ENCODE measurements at places on chromosomes 13 and 19.

- DNase-seq: no peak
These were observed 32.4 kb downstream of the RHPN2 start for GRCh38 chr19:33032218-33032781.

DNA sequence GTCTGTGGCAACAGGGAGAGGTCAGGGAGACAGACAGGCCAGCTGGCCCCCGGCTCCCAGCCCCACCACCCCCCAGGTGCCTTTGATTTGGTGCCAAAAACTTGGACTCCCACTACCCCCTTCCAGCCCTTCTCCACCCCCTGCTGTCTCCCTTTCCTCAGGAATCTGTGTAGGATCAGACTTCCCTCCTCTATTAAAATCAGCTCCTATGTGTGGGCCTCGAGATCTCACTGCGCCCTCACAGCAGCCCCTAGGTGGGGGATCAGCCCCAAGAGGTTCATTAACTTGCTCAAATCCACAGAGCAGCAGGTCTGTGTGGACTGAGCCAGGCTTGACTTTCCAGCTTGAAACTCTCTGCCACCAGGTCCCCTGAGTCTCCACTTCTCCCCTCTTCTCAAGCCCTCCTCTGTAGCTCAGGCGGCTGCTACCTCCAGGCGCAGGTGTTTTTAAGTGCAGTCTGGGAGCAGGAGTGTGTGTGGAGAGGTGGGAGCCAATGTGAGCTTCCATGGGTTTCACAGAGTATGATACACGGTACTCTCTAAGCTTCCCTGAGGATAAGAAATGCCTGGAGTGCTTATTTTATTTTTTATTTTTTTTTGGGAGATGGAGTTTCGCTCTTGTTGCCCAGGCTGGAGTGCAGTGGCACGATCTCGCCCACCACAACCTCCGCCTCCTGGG is 1.7 kb downstream of the GAPDHS start:
- no peak for DNase-seq

GRCh38 chr19:18226956-18227780 is 930 bp upstream of the PDE4C start:
- DNase-seq: no peak

- no peak for DNase-seq
These were observed 2.8 kb downstream of the MAST1 start for GRCh38 chr19:12841094-12841493.

GRCh38 chr19:39480337-39481228 is at the start of gene TIMM50:
Gene TIMM50 (plus strand): TSS chr19:39480838. CDS start chr19:39480854, 16 bp downstream.
- DNase-seq: peak; percentile 91

DNA sequence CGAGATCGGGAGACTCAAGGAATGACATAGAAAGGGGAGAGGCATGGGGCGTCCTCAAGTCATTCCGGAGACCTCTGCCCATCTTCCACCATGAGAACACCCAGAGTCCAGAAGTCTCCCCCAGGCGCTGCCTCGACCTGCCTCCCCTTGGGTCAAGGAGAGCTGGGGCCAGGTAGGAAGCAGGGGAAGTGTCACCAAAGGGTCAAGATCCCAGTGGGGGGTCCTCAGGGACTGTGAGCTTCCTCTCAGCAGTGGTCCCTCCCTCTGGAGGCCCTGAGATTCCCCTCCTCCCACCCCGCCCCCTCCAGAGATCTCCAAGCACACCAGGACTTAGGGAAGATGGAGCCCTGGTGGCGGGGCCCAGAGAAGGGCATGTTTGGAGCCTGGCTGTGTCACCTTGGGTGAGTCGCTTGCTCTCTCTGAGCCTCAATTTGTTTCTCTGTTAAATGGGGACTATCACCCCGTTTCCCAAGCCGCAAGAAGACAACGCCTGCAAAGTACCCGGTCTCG is 919 bp downstream of the DACT3 start:
- peak; percentile 53 for DNase-seq

GRCh38 chr19:887072-887471 is 5.9 kb downstream of the MED16 start:
- no peak for DNase-seq

DNA sequence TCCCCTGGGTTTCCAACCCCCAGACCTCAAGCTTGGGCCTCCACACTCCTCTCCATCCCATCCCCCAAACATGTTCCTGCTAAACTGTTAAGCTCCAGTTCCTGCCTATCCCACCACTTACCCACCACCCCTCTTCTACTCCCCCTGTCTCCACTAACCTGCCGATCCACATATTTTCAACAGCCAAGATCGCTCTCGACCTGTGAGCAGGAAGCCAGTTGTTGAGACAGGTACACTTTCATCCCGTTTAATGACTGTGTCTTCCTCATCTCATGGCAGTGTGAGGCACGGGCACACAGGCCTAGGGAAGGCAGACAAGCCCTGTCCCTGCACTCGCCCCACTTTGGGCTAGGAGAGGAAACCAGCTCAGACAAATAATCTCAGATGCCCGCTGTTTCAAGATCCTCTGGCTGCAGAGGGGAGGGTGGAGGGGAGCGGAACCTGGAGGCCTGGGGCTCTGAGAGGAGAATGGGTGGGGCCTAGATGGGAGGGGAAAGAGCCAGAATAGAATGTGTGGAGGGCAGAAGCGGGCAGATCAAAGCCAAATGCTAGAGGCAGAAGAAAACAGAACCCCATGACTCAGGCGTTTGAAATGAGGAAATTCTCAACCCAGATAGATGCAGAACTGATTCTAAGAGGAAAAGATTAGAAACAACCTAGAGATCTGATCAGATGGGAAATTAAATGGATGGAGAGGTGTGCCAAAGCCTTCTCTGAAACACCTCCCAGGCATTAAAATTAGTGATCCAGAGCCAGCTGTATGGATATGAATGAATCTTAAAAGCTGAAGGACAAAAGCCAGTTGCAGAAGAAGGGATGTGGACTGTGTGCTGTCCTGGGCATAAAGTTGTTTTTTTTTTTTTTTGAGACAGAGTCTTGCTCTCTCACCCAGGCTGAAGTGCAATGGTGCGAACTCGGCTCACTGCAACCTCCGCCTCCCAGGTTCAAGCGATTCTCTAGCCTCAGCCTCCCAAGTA is 16.9 kb upstream of the CYP2S1 start:
- DNase-seq: no peak

- DNase-seq: peak; percentile 53
These were observed 37.3 kb downstream of the IL12RB1 start for GRCh38 chr19:18049385-18049784.

- DNase-seq: no peak
These were observed 44.4 kb upstream of the FARP1 start for GRCh38 chr13:98098516-98098915.

DNA sequence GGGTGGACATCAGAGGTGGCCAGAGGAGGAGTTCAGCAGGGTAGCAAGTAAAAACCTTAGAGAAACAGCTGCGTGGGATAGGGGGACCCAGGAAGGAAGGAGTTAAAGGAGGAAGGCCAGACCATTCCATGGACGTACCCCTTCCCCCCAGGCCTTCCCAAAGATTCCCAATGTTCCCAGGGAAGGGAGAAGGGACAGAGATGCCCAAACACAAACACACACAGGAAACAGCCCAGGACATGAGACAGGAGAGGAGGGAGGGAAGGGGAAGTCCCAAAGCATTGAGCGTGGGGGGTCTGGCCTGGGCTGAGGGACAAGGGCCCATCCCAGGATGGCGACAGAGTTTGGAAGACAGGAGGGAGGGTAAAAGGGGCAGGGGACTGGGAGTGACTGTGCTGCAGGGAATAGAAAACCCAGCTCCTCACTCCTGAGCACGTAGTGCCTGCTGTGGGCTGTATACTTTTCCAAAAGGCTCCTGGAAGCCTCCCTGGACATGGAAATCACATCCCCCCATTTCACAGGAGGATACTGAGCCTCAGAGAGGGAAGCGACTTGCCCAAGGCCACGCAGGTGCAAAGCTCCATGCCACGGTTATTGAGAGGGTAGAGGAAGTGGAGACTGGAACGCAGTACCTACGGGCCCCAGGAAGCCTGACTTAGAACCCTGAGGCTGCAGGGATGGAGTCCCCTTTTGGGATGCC is 1.1 kb downstream of the SYDE1 start:
- DNase-seq: no peak

- no peak for DNase-seq
These were observed 703 bp upstream of the CILP2 start for GRCh38 chr19:19537075-19538048.

- no peak for DNase-seq
These were observed 1399.2 kb upstream of the ATXN8OS start for GRCh38 chr13:68708336-68708908.

DNA sequence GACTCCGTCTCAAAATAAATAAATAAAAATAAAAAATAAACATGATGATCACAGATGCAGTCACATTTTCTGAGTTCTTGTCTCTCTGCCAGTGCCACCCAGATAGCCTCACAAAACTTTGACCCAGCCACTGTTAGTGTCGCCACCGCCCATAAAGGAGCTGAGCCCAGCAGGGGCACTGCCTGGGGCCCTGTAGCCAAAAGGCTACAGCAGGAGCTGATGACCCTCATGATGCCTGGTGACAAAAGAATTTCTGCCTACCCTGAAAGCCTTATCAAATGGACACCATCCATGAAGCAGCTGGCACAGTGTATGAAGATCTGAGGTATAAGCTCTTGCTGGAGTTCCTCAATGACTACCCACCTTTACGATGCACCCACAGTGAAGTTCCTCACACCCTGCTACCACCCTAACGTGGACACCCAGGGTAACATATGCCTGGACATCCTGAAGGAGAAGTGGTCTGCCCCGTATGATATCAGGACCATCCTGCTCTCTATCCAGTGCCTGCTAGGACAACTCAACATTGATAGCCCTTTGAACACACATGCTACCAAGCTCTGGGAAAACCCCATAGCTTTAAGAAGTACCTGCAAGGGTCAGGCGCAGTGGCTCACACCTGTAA is 18.3 kb downstream of the ZNF587 start:
- DNase-seq: no peak

DNA sequence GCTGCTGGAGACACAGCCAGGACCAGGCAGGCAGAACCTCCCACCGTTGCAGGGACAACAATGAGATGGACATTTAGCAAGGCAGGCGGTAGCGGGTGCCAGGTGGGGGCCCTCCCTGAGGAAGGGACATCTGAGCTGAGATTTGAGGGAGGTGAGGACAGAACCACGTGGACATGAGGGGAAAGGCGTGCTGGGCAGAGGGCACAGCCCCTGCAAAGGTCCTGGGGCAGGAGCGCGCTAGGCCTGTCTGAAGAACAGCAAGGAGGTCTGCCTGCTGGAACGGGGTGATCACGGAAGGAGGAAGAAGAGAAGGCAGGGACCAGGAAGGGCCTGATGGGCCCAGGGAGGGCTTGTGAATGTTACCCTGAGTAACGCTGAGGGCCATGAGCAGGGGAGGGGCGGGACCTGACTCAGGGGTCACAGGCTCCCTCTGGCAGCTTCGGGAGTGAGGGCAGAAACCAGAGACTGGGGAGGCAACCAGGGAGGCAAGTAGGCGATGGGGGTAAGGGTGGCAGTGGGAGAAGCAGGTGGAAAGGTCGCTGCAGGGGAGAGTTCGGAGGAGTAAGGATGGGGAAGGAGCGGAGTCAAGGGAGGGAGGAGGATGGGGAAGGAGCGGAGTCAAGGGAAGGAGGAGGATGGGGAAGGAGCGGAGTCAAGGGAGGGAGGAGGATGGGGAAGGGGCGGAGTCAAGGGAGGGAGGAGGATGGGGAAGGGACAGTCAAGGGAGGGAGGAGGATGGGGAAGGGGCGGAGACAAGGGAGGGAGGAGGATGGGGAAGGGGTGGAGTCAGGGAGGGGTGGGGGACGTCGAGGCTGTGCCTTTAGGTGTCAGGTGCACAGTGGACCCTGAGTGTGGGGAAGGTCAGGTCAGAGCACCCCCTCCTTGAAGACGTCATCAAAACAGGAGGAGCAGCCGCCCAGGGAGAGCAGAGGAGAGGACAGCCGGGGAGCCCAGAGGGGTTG is 15.7 kb upstream of the B3GNT3 start:
- DNase-seq: no peak

GRCh38 chr13:61608138-61608537 is 192.5 kb upstream of the PCDH20 start:
- no peak for DNase-seq

DNA sequence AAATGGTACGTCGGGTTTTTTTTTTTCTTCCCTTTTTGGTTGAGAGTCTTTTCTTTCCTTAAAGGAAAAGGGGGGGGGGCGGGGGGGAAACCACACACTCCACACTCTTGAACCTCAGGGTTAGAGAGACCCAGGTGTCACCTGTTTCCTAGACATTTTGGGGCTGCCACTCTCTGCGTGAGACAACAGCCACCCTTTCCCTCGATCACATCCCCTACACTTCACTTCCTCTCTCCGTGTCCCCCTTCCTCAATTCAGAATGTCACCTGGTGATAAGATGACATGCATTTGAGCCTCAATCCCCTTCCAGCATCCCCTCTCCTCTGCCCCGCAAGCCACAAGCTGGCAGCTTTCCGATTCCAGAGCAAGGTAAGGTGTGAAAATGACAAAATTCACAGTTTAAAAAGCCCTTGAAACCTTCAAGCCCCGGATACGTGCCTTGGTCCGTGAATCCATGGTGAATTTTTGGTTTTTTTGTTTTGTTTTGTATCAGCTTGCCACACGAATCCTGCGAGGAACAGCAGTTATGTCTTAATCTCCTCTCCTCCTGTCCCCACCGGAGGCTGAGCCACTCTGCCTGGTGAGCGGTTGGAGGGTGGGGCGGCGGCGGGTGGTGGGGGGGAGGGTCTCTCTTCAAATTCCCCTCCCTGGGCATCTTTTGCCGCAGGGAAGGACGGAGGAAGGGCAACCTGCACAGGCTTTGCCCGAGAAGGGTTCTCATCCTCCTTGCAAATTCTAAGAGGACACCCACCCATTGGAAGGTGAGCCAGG is 4.2 kb downstream of the PTPRS start:
- no peak for DNase-seq

GRCh38 chr19:46384396-46384795 is 29.0 kb downstream of the CCDC8 start:
- no peak for DNase-seq

- DNase-seq: no peak
These were observed 227.5 kb upstream of the SERP2 start for GRCh38 chr13:44146138-44146537.

GRCh38 chr19:4115050-4115817 is 8.7 kb downstream of the MAP2K2 start:
- no peak for DNase-seq

- DNase-seq: no peak
These were observed 80.2 kb downstream of the TEX26 start for GRCh38 chr13:31012655-31013024.

DNA sequence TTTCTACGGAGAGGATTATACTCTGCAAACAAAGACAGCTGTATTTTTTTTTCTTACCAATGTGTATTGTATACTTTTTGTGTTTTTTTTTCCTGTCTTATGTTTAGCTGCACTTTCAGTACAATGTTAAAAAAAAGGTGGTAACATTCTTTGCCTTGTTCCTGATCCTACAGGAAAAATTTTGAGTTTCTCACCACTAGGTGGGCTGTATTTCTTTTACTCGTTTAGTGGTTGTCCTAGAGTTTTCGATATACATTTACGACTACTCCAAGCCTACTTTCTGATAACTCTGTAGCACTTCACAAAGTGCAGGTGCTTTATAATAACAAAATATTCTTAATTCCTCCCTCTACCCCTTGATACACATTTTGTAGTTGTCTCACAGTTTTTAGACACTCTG is 652.2 kb downstream of the UQCRFS1 start:
- no peak for DNase-seq

DNA sequence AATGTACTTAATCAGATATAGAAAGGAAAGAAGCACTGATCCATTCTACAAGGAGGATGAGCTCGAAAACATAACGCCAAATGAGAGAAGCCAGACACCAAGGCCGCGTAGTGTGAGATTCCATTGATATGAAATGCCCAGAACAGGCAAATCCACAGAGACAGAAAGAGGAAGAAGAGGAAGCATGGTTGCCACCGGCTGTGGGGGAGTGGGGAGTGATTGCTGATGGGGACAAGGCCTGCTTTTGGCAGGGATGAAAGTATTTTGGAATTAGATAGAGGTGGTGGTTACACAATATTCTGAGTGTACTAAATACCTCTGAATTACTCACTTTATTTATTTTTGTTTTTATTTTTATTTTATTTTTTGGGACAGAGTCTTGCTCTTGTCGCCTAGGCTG is 50.2 kb upstream of the KLF2 start:
- DNase-seq: no peak
